ENCODE measurements at places on chromosomes 11 and 22.

GRCh38 chr22:27800250-27801201 is 1.0 kb downstream of the MN1 start:
- DNase-seq, result peak; percentile 32

DNA sequence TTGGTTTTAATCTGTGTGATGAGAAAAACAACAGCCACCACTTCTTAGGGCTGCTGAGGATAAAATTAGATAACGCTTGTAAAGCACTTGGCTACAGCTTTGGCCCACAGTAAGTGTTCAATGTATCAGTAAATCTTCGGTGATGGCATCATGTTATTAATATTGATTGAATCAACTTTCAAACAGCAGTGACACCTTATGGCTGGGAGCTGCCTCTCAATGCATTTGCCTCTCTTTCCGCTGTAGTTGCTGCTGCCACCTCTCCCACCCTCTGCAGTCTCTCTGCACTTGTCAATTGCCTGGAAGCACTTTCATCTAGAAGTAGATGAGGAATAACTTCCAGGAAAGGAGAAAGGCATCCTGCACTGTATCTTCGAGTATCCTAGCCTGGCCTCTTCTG is 491.1 kb downstream of the OPCML start:
- DNase-seq, result peak; percentile 2

DNA sequence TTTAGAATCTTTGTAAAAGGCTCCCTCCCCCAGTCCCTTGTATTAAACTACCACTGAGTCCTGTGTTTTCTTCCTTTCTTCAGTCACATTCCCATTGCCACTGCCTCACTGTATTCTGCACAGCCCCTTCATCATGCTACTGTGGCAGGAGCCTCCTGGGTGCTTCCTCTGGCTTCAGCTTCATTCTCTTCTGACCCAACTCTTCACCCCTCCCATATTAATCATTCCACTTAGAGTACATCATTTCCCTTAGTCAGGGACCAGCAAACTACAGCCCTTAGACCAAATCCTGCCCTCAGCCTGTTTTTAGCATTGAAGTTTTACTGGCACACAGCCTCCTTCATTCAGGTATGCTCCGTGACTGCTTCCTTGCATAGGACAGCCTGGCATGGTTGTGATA is 127.7 kb upstream of the MTNR1B start:
- DNase-seq, result no peak

GRCh38 chr11:1935156-1936071 is 11.7 kb upstream of the MRPL23 start:
- no peak for DNase-seq

DNA sequence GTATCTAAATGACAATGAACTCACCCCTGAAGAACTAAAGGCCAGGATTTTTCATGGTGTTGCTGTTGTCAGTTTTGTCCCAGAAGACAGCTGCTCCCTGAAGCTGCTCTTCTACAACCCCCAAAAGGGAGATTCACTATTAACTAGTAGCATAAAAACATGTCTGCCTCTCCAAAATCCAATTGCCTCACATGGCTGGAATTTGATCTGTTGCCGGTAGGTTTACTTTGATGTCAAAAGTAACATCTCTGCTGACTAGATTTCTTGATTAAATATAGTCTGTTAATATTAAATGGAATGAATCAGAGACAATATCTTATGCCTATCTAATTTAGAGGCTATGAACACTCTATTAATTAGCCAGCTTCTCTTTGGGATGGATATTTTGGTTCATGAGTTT is 425.4 kb downstream of the ETS1 start:
- DNase-seq, result no peak

DNA sequence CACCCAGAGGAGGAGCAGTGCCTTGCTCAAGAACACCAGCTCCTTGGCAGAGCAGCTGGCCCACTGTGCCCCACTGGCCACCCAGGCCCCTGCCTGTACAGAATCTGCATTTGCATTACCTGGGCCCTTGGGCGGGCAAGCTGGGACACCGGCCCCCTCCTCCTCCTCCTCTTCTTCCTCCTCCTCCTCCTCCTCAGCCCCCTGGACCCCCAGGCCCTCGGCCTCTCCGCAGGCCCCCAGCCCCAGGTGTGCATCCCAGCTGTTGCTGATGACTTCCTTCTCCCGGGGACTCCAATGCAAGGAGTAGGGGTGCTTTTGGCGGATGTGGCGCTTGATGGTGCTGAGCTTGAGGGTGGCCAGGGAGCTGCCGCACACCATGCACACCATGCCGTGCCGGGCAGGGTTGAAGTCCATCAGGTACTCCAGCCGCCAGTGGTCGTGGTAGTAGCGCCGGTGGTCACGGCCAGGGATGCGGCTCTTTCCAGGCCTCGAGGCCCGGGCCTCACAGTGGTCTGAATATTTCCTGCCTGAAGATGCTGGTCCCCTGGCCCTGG is 2.8 kb downstream of the ZFTA start:
- DNase-seq, result no peak

DNA sequence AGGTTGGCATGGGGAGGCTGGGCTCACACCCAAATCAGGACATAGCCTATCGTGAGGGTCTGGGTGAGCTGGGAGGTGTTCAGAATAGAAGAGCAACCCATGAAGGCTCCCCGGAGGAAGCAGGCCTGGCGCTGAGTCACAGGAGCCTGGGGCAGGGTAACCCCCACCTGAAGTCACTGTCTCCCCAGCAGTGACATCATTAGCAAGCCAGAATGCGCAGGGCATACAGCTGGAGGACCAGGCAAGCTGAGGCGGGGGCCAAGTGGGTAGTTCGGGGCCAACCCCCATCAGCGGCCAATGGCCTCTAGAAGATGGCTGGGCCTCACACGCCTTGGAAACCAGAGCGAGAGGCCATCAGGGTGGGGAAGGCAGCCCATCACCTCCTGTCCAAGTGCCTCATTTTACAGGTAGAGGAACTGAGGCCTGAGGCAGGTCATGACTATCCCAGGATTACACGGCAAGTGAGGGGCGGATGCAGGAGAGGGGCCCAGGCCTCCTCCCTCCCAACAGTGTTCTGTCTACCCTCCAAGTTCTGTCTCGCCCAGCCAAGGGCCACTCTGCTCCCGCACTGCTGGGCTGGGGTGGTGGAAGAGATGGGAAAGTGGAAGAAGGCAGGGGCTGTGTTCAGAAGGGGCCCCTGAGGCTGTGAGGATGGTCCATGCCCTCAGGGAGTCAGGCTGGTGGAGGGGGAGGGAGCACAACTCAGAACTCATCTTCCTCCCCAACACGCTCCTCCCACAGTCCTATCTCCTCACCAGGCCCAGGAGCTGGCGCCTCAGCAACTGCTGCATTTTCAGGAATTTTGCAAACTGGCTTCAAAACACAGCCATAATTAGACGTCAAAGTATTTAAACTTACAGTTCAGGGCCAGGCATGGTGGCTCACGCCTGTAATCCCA is 24.6 kb downstream of the RPL3 start:
- DNase-seq, result no peak

DNA sequence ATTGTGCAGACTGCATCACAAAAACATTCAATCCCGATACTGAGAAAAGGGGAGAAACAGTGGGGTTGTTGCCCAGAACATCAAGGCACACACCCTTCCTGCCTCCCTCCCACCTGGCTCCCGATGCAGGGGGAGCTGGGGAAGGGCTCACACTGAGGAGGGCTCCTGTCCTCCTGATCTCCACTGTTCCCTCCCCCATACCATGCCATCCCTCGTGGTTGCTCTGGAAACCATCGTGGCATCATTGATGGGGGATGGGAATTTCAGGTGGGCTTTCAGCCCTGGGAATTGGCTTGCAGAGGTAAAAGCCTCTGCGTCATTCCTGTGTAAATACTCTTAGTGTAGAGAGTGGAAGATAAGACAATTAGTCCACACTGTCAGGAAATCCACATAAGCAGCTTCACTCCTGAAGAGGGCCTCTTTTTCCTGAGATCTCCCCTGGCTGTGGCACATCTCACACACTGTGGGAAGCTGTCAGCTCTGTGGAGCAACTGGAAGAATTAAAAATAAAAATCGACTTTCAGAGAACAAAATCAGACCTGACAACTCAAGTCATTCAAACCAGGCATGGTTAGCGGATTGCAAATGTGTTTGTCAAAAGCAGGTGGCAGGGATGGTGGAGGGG is 176.0 kb downstream of the CHST1 start:
- no peak for DNase-seq

DNA sequence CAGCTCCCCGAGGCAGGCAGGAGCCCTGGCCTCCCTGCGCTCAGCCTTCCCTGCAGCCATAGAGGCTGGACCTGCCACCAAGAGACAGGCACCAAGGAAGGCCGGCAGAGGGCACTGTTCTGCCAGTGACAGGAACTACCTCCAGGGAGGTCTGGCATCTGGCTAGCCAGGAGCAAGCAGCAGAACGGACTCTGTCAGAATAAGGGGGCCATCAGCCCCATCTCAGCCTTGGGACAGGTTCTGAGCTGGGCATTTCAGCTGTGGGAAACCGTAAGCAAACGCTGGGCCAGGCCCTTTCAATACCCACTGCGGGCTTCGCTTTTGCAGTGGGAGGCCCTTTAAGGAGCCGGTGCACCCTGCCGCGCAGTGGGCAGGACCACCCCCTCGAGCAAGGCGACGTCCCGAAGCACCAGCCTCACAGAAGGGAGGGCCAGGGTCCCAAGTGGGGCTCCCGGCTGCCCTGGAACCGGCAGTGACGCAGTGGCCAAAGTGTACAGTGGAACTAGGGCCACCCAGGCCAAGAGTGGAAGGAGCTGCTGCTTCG is 18.2 kb downstream of the IFT27 start:
- DNase-seq, result peak; percentile 75

All from ELR (cell line).